Fibroblast of skin of right quadriceps (primary cell): ENCODE measurements at places on chromosomes 7 and 10.

DNA sequence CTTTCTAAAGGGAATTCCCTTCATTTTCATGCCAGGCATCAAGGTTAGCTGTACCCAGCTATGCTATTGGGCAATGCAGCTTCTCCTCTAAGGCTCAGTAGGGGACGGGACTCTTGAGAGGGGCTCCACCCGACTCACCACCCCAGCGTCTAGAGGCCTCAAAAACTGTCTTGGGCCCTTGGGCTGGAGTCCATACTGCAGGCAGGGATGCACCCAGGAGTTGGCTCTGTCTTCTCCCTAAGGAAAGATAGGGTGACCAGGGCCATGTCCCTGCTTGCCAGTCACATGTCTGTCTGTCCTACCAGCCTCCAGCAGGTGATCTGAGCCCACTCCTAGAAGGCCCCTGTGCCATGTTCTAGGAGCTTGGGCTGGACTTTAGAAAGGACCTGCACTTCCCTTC, 1.2 kb downstream of the OPN4 start:
- DNase-seq: no peak

GRCh38 chr10:7033031-7033430, 377.8 kb downstream of the SFMBT2 start:
- DNase-seq: no peak

GRCh38 chr10:89301232-89301631, 614 bp upstream of the IFIT2 start:
- peak; percentile 31 for DNase-seq

DNA sequence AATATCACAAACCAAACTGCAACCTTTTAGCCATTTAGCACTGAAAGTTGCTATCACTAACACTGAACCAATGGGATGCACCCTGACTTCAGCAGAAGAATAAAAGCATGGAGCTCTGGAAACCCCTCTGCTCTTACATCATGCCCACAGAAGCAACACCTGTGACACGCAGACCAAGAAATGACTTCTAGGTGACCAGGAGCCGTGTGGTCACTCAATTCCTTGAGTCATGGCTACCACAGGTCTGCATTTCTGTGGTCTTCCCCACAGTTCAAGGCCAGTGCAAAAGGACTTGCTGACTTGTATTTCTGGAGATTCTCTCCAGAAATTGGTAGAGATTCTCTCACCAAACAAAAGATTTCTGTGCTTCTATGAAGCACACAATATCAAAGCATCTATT, 38.3 kb downstream of the NRCAM start:
- no peak for DNase-seq

DNA sequence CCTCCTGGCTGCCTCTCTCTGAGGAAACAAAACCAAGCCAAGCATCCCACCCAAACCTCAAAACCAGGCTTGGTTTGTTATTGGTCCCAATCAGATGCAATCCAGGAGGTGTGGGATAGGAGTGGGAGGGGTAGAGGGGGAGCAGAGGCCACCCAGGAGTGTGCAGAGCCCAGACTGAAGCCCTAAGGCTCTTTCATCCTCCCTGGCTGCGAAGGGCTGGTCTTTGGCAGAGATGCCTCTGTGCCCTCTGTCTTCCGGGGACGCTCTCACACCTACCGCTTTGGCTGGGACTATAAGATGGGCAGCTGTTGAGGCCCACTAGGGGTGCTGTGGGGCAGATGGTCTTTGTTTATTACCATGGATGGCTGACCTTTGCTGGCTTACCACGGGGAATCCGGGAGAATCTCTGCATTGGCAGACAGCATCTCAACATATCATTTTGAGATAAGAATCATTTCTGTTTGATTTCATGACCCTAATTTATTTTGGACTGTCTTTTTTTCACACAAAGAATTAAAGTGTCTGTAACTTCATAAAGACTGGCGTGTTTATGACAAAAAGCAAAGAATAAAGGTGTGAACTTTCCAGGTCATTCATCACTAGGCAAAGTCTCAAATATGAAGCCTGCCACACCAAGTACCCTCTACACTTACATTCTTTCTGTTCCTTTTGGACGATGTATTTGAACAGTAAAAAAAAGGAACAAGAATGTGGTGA, 6.5 kb upstream of the DENND2A start:
- DNase-seq: no peak

- no peak for DNase-seq
These were observed 2.3 kb upstream of the SLC16A9 start for GRCh38 chr10:59711871-59712494.

DNA sequence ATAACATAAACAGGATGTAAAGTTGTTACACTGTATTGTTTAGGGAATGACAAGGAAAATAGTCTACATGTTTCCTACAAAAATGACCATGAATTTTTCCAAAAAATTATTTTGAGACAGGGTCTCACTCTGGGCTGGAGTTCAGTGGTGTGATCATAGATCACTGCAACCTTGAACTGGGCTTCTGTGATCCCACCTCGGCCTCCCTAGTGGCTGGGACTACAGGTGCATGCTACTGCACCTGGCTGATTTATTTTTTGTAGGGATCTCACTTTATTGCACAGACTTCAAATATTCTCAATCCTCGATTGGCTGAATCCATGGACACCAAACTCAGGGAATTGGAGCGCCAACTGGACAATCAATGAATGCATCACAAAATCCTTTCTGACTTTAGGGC, 6.6 kb downstream of the CHCHD2 start:
- no peak for DNase-seq

DNA sequence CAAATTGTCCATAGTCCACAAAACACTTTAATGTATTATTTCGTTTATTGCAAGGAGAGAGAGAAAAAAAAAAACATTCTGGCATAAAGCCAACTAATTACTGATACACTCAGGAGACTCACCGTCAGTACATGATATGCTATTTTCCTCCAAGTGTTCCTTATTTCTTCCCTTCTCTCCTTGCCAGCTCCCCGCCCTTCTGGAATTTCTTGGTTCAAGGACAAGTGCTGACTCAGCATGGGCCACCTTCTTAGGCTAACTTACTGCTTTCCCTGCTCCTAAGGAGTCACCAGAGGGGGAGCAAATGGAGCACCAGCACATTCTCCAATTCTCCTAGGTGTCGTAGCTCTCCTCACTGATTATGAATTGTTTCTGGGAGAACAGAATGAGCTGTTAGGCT, 133.8 kb upstream of the HDAC9 start:
- peak; percentile 53 for DNase-seq

DNA sequence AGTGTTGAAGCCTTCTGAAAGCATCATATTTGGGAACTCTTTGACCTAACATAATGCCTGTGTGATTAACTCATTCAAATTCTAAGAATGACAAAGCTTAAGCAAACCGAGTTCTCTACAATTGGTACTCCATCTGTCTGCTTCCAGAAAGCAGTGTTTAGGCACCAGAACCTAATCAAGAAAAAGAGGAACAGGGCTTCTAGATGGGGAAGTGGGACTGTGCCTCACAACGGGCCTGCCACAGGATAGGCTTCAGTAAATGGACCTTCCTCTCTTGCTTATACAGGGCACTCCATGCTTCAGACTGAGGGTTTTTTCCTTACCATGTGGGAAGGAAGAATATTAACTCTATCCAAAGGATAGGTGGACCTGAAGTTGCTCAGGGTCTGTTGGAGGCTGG, 808.1 kb downstream of the XPNPEP1 start:
- no peak for DNase-seq

DNA sequence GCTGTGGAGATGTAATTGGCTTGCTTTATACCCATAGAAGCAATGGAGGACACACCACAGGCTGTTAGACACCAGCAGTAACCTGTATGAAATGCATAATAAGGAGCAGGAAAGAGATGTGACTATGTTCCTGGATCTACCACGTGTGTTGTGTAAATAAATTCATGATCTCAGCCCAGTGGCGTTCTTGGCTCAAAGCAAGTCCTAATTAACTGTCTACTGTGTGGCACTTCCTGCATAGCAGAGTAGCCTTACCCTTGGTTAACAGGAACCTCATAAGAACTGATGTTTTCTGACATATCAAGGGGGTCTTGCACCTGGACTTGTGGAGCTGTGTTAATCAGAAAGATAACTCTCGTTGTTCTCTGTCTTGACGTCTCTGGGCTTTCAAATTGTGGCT, 25.7 kb upstream of the FAM180A start:
- peak; percentile 75 for DNase-seq

DNA sequence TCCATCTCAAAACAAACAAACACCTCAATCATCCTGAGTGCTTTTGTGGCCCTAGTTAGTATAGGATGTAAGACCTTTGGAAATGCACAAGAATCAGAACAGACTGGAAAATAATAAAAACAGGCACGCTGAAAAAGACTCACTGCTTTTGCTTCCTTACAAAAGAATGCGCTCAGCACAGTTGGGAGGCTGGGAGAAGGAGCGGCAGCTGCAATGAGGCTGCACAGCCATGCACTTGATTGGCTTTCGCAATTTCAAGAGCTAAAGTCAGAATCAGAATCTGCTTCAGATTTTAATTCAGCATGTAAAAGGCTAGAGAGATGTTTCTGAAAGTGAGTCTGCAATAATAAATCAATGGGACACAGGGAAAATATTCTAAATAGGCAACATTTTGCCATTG, 97.2 kb downstream of the FRMD4A start:
- DNase-seq: no peak

DNA sequence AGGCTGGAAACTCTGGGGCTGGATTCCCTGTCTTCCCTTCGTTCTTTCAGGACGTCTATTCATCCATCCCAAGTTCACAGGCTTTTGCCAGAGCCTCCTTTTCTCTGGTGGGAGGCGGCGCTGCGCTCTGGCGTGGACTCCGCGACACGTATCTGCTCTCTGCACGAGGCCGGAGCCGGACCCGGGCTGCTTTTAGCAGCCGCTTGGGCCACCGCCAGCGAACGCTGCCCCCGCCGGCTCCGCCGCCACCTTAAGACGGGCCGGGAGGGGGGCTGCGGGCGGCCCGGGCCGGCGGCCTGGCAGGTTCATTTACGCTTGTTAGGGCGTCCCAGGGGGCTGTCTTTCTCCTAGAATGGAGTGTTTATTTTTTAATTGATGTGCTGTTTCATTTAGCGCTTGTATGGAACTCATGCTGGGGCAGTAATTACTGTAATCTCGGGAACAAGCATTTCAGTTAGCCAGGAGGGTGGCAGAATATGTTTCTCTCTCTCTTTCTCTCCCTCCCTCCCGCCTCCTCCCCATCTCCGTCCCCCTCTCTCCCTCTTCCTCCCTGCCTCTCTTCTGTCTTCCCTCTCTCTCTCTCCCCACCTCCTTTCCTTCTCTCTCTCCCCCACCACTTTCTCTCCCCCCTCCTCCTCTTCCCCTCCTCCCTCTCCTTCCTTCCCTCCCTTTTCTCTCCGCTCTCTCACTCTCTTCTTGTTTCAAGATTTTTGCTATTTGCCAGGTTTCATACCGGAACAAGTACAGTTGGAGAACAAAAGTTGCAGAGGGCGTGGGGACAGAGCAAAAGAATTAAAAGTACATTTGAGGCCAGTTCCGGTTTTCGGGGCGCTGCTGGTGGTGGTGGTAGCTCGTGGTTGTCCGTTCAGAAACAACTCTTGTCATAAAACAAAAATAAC, 1.3 kb upstream of the FZD8 start:
- peak; percentile 39 for DNase-seq

- DNase-seq: no peak
These were observed 348.5 kb downstream of the BBS9 start for GRCh38 chr7:33477719-33478480.

DNA sequence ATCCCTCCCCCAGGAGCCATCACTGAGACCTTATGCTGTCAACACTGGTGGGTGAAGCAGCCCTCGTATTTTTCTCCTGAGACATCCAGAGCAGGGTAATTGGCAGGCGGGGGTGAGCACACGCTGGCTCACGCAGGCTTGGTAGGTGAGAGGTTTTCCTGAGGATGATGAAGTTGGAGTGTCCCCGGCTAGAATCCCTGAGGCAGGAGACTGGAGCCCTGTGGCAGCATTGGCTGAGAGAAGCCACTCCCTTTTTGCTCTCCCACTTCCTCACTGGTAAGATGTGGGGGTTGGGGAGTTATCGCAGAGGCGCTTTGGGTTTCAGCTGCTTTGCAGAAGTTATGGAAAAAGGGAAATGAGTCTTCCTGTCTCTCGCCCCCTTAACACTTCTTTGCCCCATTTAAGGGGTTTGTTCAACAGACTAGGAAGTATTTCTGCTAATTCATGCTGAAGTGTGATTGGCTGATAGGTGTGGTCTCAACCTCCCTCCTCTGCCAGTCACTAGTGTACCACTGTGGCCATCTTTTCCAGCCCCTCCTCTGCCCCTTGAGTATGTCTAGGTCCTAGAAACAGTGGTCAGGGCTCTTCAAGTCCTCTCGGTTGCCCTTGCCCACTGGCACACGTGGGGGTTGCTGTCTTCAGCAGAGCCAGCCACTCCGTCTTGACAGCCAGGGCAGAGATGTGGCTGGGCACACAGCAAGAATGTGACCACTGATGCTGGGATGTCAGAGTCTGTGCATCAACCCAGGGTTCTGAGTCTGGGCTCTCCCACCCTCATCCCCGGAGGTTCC, 5.7 kb downstream of the ARPC1B start:
- peak; percentile 68 for DNase-seq

DNA sequence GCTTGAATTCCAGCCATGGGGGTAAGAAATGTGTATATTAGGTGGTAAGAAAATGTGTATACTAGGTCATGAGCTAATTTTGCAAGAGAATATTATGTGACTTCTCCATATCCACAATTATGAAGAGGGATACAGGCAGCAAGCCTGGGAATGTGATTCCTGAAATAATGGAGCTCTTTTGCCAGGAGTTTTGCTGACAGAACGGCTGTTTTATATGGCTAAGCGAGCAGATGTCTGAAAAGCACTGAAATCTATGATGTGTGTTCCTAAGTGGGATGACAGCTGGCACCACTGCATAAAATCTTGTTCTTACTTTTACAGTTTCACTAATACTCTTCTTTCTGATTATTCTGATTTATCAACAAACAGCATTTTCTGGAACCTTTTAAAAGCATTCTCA, 386.0 kb upstream of the HPS1 start:
- DNase-seq: no peak

DNA sequence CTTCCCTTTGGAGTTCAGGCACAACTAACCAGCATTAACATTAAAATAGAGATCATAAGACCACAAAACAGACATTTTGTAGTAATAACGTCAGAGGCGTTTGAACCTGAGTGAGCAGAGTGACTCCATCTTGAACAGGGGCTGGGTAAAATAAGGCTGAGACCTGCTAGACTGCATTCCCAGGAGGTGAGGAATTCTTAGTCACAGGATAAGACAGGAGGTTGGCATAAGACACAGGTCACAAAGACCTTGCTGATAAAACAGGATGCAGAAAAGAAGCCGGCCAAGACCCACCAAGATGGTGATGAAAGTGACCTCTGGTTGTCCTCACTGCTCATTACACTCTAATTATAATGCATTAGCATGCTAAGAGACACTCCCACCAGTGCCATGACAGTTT, 493.2 kb upstream of the AUTS2 start:
- no peak for DNase-seq

- DNase-seq: peak; percentile 32
These were observed 173.9 kb upstream of the SP4 start for GRCh38 chr7:21253740-21254687.
